Thoracic aorta (tissue), 2 donors: ENCODE measurements at places on chromosomes 4 and X.

DNA sequence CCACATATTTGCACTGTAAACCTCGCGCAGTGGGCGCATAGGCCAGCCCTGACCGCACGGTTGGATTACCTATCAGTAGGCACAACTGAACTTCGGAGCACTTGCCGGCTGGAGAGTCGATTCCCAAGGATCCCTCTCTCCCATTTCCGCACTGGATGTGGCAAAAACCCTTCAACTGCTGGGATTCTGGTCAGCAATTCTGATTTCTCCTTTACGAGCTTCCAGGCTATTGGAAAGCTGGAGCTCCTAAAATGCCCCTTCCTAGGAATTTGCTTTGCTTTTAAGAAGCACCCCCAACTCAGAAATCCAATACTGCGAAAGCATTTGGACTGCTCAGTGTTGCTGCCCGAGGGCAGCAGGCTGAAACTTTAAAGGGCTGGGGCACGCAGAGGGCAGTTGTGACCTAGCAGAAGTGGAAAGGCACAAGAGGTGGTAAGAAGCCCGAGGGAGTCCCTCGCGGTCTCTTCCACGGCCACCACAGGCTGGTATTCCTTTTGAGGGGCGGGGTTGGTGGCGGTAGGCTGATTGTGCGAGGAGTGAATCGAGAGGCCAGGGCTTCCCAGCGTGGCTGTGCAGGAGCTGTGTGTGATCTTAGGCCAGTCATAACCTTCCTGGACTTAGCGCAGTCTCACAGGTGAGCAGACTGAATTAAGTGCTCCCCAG, 1.6 kb downstream of the ZAR1 start:
- no peak for DNase-seq

DNA sequence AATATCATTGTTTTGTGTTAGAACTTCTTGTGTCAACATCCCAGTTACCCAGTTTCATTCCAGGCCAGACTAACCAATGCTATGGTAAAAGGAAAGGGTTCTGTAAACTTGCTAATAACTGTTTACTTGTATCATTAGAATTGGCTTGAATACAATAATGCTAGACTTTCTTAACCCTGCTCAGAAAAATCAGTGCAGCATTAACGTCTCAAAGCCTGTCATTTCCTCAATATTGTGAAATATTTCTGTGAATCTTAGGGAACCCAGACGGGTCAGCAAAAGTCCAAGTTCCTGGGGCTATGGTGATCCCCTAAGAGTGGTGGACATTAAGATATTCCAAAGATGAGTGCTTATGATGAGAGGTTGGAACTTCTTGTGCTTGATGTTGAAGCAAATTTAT, 541.2 kb upstream of the MAGEB18 start:
- DNase-seq = no peak

GRCh38 chr4:38601244-38601915, 62.6 kb upstream of the KLF3 start:
- DNase-seq = no peak

DNA sequence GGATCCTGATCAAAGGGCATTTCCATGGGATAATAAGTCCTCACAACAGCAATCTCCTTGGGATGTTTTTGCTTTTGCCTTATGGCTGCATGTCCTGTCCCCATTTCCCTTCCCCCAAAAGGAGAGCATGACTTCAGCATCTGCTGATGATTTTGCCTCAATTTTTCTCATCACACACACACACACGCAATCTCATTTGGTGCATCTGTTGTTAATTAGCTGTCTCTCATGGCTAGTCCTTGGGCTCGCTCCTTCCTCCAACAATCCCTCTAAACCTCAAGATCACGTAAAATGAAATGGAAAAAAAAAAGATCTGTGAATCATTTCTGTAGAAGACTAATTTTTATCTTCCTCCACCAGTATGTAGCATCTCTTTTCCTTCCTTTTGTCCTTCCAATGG, 153.6 kb downstream of the RBMX2 start:
- DNase-seq = no peak

DNA sequence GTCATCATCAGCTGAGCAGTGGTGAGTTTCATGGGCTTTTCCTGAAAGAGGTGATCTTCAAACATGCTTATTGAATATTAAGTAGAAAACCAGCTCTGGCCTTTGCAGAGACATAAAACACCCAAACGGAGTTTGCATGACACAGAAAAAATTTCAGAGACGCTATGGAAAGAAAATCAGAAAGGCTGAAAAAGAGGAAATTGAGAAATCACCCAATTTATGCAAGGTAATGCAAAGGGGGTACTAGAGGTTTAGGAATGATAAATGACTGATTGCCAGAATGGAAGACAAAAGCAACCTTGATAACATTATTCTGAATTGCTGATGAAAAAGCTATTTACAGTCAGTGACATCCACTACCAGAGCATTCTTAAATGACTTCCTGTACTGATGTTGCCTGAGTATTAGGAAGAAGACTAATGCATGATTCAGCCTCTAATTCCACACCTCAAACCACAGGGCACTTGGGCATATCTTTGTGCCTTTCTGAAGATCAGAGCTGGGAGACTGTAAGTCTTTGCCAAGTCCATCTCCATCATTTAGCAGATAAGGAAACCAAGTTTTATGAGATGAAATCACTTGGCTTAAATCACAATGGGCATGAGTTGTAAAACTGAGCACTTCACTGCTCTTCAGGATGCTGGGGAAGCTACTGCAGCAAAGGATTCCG, 565.7 kb downstream of the PPARGC1A start:
- no peak for DNase-seq

DNA sequence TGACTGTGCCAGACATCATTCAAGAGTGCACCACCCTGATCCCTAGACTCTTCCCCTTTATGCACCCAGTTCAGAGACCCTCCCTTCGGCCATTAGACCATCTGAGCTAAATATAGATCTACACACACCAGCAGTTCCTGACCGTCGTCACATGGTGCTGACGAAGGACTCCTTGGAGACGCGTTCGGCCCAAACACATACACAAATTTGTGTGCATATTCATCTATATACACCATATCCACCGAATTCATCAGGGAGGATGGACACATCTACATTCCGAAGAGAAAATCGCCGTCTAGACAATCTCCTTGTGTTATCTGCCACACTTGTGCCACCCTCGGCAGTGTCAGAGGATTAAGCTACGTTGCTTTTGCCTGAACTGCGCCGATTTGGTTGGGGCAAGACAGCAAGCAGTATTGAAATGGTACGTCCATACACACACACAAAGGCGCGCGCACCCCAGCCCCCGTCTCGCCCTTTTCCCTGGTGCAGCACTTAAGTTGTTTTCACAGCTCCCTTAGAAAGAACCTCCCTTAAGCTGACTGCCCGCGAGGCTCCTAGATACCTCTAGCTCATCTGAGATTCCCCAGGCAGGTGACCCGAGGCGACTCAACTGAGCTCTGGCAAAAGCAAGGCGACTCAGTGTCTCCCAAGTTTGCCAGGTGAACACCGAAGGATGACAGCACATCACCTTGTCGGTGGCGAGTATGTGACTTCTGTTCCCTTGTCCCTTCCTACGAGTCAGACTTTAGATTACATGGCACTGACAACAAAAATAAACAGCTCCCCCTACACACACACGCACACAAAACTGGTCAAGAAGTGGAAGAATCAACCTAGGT, 1.0 kb downstream of the RASGEF1B start:
- DNase-seq = peak; percentile 25

DNA sequence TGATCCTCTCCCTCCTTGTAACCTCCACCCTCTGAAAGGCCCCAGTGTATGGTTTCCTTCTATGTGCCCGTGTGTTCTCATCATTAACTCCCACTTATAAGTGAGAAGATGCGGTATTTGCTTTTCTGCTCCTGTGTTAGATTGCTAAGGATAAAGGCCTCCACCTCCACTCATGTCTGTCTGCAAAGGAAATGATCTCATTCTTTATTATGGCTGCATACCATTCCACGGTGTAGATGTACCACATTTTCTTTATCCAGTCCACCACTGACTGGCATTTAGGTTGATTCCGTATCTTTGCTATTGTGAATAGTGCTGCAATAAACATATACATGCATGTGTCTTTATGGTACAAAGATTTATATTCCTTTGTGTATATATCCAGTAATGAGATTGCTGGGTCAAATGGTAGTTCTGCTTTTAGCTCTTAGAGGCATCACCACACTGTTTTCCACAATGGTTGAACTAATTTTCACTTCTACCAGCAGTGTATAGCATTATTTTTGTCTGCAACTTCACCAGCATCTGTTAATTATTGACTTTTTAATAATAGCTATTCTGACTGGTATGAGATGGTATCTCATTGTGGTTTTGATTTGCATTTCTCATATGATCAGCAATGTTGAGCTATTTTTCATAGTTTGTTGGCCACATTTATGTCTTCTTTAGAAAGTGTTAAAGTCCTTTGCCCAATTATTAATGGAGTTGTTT, 1030.9 kb downstream of the FSTL5 start:
- DNase-seq = no peak

- DNase-seq = no peak
Observed at GRCh38 chr4:153524682-153525081, 58.5 kb downstream of the TMEM131L start.

GRCh38 chr4:8364848-8365350, 75.6 kb downstream of the ACOX3 start:
- no peak for DNase-seq

DNA sequence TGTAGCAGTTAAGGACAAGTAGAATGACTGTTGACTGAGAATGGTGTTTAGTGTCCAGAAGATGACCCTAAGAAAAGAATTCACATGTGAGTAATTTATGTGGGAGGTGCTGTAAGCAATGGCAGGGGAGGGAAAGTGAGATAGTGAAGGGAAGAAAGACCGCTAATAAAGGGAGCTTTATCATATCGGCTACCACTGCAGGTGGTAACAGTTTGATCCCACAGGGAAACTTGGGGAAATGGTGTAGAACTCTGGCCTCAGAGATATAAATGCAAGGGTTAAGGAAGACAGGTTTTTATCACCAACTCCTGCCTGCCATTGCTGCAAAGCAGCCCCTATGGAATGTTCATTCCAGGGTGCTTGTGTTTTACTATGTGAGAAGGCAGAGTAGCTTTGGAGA, 489.6 kb downstream of the STPG2 start:
- DNase-seq = no peak

DNA sequence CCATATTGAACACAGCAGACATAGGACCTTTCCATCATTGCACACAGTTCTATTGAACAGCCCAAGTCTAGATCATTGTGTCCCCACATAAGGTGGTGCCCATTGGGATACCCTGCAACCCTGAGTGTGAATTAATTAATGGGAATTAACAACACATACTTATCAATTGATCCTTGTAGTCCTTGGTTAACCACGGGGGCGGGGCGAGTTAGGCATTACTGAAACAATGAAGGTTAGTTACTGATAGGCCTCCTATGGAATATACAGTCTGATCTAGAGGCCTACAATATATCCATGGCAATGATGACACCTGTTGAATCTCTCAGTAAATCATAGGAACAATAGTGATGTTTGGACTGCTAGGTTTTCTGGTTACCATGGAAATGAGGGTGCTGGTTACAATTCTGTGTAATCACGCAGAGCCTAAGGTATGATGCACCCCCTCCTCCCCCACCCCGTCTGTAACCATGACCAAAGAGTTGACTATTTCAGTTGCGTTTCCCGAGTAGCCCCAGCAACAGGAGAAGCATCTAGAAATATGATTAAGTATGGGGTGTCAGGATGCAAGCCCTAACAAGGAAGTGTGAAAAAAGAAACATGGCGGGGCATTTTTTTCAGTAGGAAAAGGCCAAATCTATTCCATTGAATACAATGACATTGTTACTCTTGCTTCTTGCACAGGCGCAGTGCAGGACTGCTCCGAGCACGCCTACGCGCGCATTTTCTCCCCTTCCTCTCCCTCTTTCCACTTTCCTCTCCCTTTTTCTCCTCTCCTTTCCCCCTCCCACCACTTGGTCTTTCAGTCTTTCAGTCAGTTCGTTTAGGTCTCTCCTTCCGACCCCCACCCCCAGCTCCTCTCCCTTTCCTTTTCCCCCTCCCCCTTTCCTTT, 677 bp upstream of the NONO start:
- DNase-seq = no peak

GRCh38 chrX:153941336-153942252, 2.8 kb downstream of the RENBP start:
- no peak for DNase-seq

DNA sequence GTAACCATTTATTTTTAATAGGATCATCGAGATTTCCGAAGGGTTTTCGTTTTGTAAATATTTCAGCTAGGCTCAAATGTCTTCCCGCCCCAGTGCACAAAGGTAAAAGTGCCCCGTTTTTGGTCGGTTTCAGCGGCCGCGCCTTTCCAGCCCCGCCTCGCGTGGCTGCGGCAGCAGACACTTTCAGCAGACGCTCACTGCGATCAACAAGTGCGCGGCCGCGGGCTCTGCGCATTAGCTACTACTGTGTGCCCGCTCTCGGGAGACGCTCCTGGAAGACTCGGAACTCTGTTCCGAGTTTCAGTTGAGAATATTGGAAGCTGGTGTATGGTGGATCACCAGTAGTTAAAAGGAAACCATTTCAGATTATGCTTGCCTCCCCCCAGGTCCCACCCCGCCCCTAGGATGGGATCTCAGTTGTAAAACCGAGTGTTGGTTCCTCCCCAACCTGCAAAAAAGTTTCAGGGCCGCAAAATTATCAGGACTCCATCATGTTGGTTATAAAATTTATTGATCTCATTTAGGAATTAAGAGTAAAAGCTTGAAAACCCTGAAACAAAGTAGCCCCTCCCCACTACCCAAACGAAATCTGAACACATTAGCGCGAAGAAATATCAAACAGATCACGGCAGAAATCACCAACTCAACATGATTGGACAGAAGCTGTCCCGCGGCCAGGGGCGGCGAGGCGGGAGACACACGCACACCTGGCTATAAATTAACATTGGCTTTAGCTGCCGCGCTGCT, 2.2 kb downstream of the SOX3 start:
- DNase-seq = no peak

DNA sequence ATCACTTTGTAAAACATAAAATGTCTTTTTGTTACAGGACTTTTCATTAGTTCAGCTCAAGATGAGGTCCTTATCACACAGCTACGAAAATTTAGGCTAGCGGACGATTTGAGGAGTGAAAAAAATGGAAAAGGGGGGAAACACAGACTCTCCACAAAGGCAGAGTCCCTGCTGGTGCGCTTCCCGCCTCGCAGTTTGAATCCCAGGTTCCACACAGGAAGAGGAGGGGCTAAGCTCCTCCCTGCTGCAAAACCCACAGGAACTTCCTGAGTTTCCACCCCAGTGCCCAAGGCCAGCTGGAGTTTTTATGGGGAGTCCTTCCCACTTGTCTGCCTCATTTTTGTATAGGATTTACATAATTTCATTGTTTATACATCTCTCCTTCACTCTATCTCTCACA, 11.2 kb downstream of the ADAM29 start:
- DNase-seq = no peak
